AG08395 (cell line): ENCODE measurements at places on chromosomes 12 and 14.

GRCh38 chr12:117025481-117026151 is 73.6 kb downstream of the TESC start:
- peak; percentile 84 for DNase-seq

DNA sequence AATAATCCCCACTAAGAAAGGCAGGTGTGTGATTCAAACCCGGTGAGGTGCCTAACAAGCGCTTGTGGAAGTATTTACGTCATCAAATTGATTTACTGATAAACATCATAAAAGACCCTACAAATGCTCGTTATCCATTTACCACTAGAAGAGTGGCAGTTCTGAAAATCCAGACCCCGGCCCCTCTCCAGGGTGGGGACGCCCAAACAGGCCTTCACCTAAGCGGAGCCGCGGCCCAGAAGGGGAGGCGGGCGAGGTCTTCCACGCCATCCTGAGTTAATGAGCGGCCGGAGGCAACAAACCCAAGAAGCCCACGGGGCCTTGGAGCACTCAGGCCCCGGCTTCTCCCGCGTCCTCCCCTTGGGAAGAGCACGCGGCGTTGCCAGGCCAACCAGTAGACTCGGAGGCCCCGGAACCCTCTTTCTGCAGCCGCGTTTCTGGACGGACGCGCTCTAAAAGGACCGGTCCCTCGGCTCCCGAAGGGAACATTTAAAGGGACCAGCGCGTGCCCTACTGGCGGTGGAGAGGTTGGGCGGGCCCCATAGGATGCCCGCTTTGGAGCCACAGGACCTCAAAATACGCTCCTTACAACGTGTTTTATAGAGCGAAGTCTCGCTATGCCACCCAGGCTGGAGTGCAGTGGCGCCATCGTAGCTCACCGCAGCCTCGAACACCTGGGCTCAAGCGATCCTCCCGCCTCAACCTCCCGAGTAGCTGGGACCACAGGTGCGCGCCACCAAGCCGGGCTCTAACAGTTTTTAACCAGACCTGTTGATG is 3.5 kb downstream of the PTPN21 start:
- peak; percentile 86 for DNase-seq

- no peak for DNase-seq
These were observed 10.7 kb downstream of the TTC5 start for GRCh38 chr14:20295067-20295466.

DNA sequence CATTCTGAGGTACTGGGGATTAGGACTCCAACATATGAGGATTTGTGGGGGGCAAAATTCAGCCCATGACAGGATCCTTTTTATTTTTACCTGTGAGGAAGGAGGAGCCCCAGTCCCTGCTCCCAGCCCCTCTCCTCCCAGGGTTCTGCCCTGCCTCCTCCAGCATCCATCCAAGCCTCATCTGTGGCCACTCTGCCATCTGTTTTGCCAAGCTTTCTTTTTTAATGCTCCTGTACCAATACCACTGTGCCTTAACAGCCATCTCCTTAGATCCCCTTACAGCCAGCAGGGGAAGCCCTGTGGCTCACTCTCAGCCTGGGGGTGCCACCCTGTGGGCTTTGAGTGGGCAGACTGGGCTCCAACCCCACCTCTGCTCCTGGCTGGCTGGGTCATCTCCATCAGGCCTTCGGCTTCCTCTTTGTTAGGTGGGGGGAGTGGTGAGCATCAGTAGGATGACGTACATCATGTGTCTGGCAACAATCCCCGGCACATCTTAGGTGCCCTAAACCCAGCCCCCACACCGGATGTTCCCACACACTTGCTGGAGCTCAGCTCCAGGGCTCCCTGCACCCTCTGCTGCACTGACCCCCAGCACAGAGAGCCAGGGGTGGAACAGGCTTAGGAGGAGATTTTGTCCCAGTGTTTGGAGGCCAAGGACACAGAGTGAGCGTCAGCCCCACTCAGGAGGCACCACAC is 40.2 kb downstream of the CYP46A1 start:
- no peak for DNase-seq

- DNase-seq = no peak
These were observed 51.7 kb upstream of the MYF6 start for GRCh38 chr12:80655751-80656150.

DNA sequence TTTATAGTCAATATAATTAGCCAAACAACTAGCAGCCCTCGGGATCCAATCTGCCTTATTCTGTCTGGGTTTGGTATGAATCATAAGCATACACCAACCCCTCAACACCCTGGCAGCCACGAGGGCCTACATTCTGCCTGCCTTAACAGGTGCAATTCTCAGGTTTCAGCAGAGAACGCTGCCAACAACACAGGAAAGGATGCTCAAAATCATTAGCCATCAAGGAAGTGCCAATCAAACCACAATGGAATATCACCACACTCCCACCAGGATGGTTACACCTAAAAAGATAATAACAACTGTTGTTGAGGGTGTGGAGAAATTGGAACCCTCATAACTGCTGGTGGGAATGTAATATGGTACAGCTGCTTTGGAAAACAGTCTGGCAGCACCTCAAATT is 122.8 kb downstream of the TTC7B start:
- no peak for DNase-seq

DNA sequence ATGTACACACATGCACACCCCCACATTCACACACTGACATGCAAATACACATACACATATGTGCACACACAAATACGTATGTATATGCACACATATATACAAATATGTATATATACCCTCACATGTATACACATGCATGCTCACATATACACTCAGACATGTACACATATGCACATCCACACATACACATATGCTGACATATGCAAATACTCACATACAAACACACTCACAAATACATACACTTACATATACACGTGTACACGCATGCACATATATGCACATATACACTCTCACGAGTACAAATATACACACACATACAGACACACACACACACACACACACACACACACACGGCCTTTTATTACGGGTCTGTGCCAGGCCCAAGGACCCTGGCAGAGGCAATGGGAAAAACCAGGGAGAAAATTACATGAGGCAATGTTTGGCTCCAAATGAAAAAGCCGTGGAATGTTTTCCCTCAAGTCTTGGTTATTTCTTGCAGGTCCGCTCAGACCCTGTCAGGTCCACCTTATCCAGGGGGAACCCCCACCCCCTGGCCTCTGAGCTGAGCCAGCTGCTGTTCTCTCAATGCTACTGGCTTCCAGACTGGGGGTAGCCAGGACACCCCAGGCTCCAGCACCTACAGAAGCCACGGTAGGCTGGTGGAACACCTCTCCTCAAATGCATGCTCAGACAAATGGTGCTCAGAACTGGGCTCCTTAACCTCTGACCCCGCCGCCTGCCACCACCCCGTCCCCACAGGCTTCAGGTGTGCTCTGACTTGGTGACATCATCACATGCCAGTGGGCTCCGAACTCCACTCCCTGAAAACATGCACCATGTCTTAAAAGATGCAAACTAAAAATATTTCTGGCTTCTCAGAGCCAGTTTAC is 54.7 kb downstream of the BCL11B start:
- no peak for DNase-seq

DNA sequence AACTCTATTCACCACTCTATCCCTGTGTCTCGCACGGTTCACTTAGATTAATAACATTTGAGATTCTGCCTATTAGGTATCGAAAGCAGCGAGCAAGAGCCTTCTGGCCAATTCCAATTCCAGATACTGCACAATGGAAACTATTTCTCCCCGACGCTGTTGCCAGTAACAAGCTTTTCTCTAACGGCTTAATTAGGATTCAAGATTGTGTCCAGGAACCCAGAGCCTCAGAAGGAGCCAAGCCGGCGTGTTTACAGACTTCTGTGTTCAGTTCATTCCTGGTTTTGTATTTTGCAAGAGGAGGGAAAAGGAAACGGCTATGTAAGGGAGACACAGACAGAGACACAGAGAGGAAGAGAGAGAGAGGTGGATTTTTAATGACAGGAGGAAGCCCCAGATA is 185.6 kb downstream of the DICER1 start:
- DNase-seq = peak; percentile 33

DNA sequence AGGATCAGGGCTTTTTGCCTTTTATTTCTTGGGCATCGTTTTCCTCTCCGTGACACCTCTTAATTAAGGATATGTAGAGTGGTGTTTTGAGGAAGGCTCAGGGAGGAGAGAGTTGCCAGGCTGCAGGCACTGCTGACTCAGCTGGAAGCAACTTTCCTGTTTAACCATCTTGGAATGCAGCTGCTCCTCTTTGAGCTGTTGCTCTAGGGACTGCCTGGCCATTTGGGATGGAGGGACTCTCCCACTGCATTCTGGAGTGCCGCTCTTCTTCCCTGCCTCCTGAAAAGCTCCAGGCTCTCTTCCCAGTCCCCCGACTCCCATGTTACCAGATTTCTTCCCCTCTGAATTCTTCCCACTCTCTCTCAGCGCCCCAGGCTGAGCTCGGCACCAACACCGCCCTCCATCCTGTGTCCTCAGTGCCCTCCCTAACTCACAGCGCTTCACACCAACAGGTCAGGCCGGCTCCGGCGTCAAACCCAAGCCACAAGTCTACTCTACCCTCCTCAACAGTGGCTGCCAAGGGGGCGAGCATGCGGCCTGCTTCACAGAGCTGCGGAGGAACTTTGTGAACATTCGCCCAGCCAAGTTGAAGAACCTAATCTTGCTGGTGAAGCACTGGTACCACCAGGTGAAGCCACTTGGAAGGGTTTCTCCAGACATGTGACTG is 5.9 kb downstream of the OAS3 start:
- no peak for DNase-seq

DNA sequence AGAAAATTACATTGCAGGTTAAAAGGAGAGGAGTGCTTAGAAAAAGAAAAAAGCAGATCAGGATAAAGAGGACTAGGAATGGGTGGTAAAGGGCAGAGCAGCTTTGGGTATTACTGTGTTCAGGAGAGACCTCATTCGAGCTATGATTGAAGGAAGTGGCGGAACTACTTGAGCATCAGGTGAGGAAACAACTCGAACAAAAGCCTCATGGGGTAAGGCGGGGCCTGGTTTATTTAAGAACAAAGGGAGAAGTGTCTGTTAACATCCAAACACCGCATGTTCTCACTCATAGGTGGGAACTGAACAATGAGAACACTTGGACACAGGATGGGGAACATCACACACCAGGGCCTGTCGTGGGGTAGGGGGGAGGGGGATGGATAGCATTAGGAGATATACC is 444.6 kb upstream of the CCDC196 start:
- DNase-seq = no peak

- DNase-seq = no peak
These were observed 9.6 kb upstream of the ASIC1 start for GRCh38 chr12:50047693-50048250.

DNA sequence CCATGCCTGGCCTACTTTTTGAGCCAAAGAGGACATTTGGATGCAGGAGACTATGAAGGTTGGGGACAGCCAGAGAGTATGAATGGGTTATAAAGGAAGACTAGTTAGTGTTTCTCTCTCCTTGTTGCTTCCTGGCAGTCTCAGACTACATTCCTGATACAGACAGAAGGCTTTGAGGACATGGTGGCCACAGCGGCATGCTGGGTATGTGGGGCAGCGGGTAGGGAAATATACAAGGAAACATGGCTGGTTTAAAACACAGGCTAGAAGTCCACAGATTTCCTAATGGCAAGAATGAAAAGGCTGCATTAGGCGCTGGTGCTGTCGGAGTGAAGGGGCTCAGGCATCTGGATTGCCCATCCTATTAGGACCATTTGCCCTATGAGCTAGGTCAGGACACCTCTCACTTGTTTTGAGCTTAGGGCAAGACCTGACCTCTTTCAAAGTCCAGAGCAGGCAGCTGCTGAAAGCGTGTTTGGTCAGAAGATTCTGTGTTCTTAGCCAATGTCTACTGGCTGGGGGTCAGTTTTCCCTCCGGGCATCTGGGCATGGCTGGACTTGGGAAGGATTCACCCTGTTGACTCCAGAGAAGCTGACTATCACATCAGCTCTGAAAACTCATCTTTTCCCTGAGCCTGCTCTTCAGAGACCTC is 20.1 kb upstream of the FBXO21 start:
- no peak for DNase-seq

DNA sequence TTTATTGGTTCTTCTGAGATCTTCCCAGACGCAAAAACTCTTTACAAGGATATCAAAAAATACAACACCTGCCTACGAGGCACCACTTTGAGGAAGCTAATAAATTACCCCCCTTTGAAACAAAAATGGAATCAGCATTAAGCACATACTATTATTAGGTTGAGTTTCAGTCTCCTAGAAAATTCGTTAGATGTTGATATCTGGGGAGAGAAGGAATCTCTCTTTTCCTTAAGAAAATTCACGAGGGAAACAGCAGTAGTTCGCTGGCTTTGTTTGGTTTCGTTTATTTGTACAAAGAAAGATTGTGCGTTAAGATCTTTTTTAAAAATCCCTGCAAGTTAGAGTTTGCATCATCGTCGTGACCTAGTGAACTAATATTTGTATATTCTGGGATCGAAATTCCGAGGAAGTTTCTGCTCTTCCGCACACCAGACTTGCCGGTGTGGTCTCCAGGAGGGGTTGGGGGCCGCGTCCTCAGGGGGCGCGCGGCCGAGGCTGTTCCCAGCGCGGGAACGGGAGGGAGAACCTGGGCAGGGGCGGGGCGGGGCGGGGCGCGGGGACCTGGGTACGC is 12.1 kb downstream of the NKX2-1 start:
- no peak for DNase-seq

GRCh38 chr12:101995684-101996083 is 66.1 kb downstream of the WASHC3 start:
- DNase-seq = no peak

DNA sequence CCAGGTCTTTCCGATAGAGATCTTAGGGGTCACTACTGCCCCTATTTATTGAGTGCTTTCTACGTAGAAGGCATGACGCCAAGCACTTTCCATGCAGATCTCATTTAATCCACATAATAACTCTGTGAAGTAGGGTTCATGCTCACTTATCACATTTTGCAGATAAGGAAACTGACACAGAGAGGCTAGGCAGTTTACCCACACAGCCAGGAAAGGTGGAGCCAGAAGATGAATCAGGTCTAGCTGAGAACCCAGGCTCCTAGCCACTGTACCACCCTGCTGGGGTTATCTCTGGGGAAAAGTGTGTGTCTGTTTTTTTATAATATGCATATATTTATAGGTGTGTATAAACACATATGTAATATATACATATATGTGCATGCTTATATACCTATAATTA is 83.6 kb downstream of the KSR2 start:
- DNase-seq = no peak
